NCI-H1105 treated with DMSO at 0.1 percent for 48 hours (cell line): ENCODE measurements at places on chromosomes 7 and 10.
A peak's percentile ranks its signal among the peaks of the same experiment; 100 is the strongest.

- no peak for DNase-seq
These were observed 12.6 kb downstream of the FAM200A start for GRCh38 chr7:99539213-99539811.

DNA sequence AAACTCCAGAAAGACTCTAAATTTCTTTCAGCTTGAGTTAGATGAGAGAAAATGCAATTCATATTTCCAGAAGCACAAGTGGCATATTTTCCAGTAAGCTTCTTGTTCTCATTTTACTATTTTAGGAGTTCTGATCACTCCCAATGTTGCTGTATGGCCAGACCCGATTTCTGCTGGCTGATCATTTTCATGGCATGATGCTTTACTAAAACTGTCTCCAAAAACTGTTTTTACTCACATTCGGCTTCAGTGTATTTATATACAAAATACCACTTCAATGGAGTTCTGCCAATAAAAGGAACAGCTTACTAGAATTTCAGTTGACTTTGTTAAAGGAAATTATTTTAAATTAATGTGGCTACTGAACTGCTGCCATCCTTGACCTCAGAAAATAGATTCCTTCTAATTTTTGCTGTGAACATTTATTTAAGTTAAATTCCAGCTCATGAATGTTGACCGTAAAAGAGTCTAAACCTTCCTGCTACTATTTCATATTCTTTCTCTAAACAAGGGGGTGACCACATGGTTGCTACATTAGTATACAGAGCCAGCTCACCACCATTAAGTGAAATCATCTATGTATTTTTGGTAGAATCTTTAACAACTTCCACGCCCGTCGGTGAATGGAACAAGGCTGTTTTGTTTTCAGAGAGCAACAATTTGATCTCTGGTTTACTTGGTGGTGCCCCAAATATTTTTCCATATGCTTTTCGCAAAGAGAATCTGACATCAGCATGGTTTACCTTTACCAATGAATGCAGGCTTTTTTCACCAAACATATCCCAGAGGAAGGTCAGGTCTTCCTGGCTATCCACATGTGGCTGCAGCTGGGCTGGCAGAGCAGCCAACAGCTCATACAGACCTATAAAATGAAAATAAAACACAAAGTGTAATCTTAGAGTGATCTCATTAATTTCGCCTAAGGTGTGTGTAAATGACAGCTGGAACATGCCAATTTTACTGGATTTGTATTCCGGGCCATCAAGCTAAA lies 101.2 kb downstream of the MPP7 start:
- DNase-seq: no peak

DNA sequence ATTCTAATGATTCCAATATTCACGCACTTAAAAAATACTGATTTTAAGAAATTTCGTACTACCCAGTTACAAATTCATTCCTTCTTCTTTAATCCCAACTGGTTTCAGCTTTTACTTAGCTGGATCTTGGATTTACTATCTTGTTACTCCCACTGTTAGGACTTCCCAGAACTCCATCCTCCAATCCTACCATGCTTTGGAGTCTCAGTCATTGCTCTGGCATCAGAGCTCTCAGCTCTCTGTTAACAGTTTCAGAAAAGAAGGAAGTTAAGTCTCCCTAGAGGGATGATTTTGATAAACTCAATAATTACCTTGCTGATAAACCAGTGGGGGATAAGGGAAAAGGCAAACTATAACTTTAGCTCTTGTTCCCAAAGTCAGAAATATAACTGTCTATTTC lies 9.5 kb downstream of the PPA1 start:
- no peak for DNase-seq

DNA sequence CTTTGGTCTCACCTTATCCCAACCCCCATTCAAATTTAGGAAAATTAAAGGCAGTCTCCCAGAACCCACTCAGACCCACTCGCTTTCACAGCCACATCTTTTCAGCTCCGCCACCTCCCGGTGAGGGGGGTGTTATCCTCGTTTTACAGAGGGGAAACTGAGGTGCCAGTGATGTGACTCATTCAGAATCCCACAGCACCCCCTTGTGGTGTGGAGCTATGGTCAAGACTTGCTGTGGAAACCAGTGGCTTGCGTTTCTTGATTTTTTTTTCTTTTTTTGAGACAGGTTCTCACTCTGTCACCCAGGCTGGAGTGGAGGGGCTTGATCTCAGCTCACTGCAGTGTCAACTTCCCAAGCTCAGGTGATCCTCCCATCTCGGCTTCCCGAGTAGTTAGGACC lies 27.6 kb downstream of the SLC35G1 start:
- no peak for DNase-seq

- DNase-seq: no peak
These were observed 73.9 kb downstream of the REEP3 start for GRCh38 chr10:63595072-63595471.

DNA sequence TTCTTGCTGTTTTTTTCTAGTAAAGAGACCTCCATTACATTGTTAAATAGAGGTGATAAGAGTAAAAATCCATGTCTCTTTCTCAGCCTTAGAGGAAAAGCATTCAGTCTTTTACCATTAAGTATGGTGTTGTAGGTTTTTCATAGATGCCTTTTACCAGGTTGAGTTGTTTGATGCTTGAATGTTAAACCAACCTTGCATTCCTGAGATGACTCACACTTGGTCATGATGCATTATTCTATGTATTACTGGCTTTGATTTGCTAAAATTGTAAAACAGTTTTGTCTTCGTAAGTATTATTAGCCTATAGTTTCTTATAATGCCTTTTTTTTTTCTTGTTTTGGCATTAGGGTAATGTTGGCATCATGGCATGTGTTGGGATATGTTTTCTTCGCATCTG lies 90.0 kb downstream of the ANKRD61 start:
- no peak for DNase-seq

- no peak for DNase-seq
These were observed 103.1 kb downstream of the SEMA3C start for GRCh38 chr7:80815733-80816132.

GRCh38 chr7:15967551-15967950 lies 281.1 kb upstream of the MEOX2 start:
- no peak for DNase-seq

GRCh38 chr7:151937286-151937685 lies 19.0 kb upstream of the GALNTL5 start:
- no peak for DNase-seq

DNA sequence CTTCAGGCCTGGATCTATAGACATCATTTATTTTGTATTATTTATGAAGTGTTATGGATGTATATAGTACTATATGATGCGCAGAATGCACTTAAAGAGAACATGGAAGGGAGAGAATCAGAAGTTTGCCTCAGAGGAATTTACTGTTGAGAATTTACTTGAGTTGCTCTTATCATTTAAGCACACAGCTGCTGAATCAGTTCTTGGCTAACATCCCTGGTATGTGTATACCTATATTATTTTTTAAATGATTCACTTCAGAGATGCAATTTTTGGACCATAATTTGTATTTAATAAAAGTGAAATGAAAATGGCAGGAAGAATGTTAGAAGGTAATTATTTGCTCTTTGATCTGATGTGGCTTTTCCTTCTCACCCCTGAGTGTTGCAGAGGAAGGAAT lies 191.6 kb downstream of the BICC1 start:
- no peak for DNase-seq

- peak; percentile 24 for DNase-seq
These were observed 5.2 kb downstream of the TAX1BP1 start for GRCh38 chr7:27745064-27745583.

GRCh38 chr10:114825513-114826253 lies 4.1 kb downstream of the FHIP2A start:
- no peak for DNase-seq

DNA sequence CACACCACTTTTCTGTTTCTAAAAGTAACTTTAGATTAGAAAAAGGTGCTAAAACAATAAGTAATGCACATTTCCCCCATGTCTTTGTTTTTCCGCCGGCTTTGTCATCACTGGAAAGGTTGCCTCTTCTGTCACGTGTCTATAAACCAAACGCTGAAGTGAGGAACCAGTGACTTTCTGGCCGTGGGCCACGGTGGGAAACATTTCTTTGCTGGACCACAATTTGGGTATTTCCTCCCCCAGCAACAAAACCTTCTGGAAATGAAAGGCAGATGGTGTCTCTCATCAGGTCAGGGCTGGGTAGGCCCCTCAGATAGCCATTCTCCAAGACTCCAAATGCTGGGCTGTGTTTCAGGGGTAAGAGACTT lies 174.5 kb downstream of the SH3PXD2A start:
- DNase-seq: no peak

- no peak for DNase-seq
These were observed 61.4 kb downstream of the SYPL1 start for GRCh38 chr7:106050746-106051117.

GRCh38 chr7:134108802-134109201 lies 18.3 kb upstream of the LRGUK start:
- no peak for DNase-seq

DNA sequence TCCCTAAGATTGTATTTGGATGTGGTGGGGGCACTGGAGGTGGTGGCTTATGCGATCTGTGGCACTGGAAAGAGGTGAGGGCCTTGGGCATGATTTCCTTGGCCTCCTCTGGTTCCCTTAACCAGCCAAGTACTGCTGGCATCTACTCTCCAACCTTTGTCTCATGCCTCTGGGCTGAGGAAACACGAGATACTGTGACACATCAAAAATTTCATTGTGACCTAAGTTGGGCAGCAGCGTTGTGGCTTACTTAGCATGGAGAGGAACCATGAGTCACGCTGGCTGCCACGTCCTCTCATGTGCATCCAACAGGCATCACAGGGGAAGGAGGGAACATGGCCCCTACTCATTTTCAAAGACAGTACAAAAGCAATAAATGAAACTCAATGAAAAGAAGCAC lies 29.7 kb upstream of the GSDME start:
- no peak for DNase-seq
